ENCODE measurements at places on chromosomes 7 and 10.

DNA sequence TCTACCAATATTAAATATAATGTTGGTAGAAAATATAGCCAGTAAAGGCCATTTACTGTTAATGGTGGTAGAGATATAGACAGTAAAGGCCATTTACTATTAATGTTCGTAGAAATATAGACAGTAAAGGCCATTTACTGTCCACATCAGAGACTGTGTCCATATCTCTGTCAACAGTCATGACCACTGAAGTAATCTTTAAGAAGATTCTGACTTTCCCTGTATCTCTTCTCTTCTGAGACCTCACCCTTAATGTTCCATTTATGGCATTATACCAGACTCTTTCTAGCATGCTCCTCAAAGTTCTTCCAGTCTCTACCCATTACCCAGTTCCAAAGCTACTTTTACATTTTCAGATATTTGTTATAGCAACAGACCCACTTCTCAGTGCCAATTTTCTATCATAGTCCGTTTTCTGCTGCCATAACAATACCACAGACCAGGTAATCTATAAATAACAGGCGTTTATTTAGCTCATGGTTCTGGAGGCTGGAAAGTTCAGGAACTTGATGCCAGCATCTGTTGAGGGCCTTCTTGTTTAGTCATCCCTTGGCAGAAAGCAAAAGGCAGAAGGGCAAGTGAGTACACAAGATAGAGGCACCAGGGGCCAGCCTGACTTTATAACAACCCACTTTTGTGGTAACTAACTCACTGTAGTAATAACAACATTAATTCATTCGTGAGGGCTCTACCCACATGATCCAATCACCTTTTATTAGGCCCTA lies 7.9 kb upstream of the NUDCD3 start:
- no peak for DNase-seq

DNA sequence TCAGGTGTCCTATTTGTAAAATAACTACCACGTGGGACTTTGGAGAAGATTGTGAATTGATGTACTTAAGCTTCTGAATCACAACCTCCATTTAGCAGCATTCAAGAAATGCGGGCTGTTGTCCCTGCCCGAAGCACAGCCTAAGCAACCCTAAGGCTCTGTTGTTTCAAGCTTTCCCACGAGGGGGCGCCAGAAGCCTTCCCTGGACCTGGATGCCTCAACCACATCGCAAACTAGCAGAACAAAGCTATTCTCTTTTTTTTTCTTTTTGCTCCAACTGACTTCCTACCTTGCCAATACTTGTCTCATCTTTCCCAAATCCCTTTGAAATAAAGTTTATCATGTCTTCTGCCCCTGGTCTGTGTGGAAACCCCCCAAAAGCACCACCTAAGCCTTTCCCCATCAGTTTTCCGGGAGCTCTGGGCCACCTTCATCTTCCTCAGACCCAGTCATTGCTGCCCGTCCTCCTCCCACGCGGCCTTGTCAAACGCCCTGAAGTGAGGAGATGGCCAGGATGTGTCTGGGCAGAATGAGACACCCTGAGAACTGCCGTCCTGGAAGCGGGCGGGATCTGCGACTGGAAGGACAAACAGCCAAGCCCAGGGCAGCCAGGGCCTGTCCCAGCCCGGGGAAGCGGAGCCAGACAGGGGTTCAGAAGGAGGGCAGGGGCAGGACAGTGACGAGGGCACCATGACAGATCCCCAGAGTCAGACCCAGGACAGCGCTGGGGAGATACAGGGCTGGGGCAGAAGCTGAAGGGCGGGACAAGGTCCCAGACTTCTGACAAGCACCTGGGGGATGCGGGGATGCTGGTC lies 112.7 kb downstream of the SLIT1 start:
- DNase-seq: peak; percentile 84

GRCh38 chr7:134709197-134709596 lies 62.5 kb downstream of the BPGM start:
- no peak for DNase-seq

- no peak for DNase-seq
Measured at GRCh38 chr7:98840722-98841121, 29.1 kb downstream of the TMEM130 start.

DNA sequence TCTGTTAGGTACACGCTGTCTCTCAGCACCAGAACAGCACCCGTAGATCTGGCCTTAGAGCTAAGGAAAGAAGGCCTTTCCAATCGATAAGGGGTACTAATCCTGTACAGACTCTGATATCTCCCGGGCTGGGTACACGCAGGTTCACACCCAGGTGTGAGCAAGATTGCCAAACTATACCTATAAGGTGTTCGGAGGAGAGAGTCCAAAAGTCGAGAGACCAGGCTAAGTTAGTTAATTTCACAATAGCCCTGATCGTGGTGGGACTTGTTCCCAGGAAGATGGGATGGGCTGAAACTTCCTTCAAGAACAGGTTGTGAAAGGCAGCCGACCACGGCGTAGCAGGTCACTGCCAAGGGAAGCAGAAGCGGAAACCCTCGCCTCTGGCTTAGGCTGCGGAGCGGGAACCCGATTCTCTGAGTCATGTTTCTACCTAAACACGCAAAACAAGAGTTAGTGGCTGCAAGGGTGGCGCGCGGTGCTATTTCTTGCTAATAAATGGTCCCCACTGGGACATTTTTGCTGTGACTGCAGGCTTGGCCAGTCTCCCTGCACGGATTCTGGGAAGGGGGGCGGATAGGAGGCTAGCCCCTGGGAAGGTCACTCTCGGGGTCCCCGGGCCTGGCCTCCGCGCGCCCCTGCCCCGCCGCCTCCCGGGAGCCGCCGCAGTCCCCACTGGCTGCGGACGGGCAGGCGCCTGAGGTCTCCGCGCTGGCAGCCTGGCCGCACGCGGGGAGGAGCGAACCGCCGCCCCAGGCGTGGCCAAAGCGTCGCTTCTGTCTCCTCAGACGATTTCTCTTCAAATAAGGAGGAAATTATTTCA lies 75.4 kb upstream of the PDSS1 start:
- peak; percentile 30 for DNase-seq

DNA sequence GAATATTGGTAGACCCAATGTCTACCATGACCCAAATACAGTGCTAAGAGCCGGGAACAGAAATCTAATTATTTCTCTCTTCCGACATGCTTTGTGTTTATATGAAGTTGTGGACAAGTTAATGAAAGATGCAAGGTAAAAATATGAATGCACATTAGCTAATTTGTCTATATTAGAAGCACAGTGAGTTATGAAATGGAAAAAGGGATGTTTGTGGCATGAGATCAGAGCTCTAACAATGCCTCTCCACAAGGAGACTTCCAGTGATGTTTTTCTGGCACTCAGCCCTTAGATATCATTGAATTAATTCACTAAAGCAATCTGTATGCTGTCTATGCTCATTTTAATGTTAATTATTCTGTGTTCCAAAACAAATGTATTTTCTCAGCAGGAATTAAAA lies 897.2 kb downstream of the CNTNAP2 start:
- no peak for DNase-seq

DNA sequence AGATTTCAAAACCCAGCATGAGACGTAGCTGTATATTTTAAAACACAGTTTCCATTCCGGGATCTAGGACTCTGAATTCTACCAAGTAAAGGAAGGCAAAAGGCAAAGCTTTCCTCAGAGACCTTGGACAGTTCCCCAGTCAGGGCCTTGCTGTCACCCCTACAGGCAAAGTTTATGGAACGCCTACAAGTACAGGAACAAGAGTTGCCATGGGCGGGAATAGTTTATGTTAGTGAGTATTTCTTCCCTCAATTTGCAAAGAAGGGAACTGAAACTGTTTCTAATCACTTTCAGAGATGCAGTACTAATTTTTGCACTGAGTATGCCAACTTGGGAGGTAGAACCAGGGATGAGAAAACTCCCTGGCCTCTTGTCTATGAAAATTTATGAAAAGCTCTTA lies 68.2 kb upstream of the LRGUK start:
- no peak for DNase-seq

DNA sequence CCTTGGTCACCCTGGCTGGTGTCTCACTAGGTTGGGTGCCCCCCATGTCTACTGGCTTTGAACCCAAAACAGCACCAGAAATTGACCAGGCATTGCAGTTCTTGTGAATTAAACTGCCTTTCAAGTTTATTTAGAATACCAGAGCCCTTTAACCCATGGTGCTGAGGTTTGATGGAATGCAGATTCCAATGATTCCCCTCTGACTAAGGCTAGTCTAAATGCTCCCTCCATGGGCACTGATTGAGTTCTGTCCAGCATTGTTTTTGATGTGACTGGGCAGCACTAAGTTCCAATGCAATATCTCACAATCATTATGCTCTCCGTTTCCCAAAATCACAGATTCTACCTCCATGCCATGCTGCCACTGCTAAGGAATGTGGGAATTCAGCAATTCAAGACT lies 1047.4 kb upstream of the LRRN3 start:
- DNase-seq: no peak

DNA sequence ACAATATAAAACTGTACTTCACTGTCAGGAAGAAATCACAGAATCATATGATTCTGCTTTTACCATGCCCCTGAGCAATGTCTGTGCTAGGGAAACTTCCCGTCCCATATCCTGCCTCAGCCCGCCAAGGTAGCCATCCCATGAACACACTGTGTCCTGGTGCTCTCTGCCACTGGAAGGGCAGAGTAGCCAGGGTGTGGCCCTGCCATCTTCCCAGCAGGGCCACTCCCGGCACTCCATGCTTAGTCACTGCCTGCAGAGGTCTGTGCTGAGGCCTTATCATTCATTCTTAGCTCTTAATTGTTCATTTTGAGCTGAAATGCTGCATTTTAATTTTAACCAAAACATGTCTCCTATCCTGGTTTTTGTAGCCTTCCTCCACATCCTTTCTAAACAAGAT lies 31.8 kb downstream of the AP3M1 start:
- DNase-seq: no peak

DNA sequence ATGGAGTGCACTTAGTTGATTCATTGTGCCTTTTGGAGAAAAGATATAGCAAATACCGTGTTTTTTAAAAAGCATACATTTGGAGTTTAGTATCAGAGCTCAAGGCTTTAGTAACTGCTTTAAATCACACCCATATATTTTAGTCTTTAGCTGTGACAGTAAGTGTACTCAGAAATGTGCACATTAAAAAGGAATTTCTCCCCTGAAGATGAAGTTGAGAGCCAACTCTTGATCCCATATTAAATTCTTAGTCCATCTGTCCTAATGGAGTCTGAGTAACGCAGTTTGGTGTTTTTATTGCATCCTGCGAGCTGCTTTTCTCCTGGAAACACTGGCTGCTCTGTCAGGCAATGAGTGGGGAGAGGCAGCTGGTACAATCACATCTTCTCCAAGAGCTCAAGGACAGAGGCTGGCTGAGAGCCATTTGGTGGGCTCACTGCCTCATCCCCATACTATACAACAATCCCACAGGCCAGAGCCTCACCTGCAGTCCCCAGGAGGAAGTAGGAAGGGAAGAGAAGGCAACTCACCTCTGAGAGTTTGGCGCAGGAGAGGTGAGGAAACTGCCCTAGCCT lies 473.6 kb upstream of the C7orf33 start:
- DNase-seq: no peak

GRCh38 chr10:35569111-35569707 lies 35.9 kb upstream of the GJD4 start:
- DNase-seq: no peak

GRCh38 chr7:55060636-55061022 lies 41.8 kb downstream of the EGFR start:
- no peak for DNase-seq

GRCh38 chr7:122038904-122039303 lies 105.1 kb downstream of the AASS start:
- DNase-seq: no peak

- no peak for DNase-seq
Measured at GRCh38 chr10:80485076-80485945, 31.2 kb downstream of the TSPAN14 start.

DNA sequence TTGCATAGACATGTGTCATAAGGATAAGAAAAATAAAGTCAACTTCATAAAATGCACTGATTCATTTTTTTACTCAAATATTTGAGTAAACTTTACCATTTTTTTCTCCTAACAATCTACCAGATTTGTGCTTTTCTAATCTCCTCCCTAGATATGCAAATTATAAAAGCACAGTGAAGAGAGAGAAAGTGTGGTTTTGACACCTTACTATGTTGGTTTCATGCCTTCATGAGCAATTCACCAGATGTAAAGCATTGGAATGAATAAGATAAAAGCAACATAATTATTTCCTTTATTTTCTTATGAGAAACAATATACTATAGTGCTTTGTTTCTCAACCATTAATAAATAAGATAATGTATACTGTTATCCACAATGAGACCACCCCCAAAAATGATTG lies 432.5 kb upstream of the PCDH15 start:
- DNase-seq: no peak

DNA sequence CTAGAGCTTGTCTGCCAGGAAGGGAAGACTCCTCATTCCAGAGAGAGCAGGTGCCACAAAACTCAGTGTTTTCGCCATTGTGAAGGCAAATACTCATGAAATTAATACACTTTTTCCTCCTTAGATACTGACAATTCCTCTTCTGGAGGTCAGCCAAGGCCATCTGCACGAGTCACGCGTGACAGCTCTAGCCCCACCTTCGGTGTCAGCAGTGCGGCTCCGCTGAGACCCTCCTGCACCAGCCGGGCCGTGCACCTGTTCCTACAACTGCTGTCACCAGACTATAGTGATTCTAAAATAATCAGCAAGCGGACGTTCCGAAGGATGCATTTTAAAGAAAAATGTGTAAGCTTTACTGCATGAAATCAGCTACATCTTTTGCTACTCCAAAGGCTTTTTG lies 127.7 kb downstream of the DIP2C start:
- DNase-seq: no peak
